ENCODE measurements at places on chromosomes 3 and 15.
A peak's percentile ranks its signal among the peaks of the same experiment; 100 is the strongest.

GRCh38 chr15:95016511-95017229 lies 785.3 kb downstream of the MCTP2 start:
- no peak for DNase-seq

GRCh38 chr15:59632714-59633113 lies 21.1 kb downstream of the GCNT3 start:
- no peak for DNase-seq

DNA sequence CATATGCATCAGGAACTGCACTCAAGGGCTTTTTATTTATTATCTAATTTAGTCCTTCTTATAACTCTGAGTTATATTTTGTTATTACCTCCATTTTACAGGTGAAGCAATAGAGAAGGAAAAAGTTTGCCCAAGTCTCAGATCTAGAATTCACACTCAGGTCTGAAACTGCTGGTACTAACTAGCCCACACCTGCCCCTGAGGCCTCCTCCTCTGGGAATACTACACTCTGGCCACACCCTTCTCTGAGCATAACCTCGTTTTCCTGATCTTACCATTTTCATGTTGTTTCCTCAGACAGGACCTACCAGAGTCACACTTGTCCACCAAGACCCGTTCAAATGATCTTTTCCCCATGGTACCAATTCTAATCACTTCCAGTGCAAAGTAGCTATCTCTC lies 94.1 kb upstream of the CHRM5 start:
- no peak for DNase-seq

DNA sequence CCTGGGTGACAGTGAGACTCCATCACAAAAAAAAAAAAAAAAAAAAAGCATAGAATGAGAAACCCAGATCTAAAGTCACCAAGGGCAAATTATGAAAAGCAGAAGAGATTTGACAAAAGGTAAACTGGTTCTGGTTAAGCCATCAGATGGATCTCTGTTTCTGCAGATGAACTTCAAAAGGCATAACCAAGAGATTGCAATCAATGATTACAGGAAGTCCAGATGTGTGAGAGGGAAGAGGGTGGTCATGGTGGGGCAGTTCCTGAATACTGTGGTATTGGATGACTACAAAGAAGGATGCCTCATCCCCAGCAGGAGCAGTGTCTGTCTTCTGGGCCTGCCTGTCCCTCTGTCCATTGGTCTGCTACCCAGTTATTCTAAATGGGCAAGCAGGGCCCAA lies 3.8 kb downstream of the P4HTM start:
- DNase-seq = no peak

GRCh38 chr3:115062009-115062408 lies 85.1 kb downstream of the ZBTB20 start:
- DNase-seq = no peak

DNA sequence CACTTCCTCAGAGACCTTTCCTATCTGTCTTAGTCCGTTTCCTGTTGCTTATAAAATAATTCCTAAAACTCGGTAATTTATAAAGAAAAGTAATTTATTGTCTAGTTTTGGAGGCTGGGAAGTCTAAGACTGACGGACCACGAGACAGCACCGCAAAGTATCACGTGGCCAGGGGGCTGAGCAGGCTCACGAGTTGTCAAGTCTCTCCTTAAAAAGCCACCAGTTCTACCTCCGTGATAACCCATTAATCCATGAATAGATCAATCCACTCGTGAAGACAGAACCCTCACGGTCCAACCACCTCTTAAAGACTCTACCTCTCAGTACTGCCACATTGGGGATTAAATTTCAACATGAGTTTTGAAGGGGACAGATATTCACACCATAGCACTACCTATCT lies 821 bp downstream of the LINS1 start:
- no peak for DNase-seq

DNA sequence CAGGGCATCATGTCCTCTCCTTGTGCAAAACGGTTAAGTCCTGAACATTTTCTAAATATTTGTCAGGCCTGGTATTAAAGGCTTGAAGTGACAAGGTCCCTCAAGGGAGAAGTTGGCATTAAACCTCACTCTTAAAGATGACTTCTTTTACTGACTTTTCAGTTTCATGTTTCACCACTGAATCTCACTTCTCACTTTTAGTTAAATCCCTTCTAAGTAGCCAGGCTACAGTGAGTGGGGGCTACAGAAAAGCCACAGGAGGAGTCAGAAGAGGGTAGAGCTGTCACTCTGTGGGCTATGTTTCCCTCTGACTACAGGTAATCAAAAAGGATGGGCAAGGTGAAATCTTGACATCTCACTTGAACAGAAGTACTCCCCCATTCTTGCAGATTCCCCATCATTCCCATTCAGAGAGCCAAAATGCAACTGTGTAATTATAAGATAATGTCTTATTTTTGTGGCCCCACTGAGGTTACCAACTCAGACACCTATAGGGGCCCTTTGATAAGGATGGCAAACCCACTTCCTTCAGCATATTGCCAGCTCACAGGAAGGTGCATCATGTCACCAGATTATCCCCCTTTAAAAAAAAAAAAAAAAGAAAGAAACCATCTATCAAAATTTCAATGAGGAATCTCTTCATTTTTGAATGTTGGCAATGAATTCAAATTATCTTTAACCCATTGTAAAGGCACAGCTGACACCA lies 790.1 kb upstream of the CFAP20DC start:
- no peak for DNase-seq

DNA sequence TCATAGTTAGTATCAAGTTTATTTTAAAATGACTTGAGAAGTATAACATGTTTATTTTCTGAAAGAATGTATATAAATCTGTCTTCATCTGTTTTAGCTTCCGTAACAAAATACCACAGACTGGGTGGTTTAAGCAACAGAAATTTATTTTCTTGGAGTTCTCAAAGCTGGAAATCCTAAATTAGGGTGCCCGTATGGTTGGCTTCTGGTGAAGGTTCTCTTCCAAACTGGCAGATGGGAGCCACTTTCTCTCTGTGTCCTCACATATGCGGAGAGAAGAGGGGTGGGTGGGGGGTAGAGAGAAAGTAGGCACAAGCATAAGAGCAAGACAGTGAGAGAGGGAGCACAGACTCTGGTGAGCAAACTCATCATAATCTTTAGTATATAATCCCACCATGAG lies 142.3 kb downstream of the ZIC1 start:
- DNase-seq = no peak

- DNase-seq = no peak
These were observed 121.6 kb downstream of the TMEM108 start for GRCh38 chr3:133159498-133160475.

DNA sequence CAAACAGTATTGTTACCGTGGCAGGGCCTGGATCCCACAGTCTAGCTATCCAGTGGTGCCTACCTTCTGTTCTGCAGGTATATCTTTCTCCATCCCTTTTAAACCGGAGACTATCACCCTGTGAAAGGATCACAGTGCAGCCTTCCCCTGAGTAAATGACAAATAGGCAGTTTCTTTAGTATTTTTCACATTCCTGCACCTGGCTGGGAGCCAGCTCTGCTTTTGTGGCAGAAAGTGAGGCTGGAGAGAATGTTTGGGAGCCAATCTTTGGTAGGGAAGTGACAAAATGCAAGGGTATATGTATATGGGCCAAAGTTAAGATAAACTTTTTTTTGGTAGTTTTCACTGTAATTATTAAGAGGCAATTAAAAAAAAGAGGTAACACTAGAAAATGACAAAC lies 54.8 kb downstream of the ARHGEF26 start:
- peak; percentile 9 for DNase-seq

DNA sequence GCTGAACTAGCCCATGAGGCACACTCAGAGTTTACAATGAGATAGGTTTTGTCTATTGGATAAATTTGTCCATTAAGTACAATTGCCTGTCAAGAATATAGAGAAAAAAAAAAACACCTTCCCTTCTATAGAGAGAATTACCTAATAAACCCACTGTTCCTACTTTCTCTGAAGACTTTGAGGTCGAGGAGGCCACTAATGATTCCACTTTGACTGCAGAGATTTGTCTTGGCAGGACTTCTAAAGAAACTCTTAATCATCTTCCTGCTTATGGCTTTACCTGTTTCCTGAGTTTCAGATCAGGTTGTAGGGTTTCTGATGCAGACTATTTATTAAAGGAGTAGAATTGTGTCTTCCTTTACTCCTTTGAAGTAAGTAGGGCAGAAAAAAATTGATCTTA lies 342.4 kb upstream of the KCNMB2 start:
- no peak for DNase-seq

GRCh38 chr3:193704431-193704830 lies 111.4 kb downstream of the OPA1 start:
- no peak for DNase-seq

GRCh38 chr3:59056706-59057105 lies 6.9 kb upstream of the CFAP20DC start:
- peak; percentile 42 for DNase-seq

GRCh38 chr3:105594219-105594618 lies 227.5 kb downstream of the ALCAM start:
- peak; percentile 47 for DNase-seq

DNA sequence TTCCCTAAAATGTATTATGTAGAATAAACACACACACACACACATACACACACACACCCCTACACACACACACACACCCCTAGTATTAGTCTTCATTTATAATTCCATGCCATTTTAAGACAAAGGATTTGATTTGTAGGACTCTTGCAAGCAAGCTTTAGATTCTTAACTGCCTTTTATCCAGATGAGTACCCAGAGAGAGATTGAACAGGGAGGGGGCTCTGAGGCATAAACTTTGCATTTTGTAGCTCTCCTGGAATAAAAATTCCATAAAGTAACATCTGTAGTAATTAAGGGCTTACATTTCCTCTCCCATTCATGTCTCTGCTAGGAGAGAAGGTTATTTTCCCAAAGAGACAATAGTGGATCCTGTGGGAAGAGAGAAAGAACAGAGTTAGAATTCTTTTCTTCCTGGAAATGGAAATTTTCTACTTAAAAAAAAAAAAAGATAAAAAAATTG lies 479.4 kb downstream of the RBMS3 start:
- DNase-seq = no peak

- no peak for DNase-seq
These were observed 83.8 kb downstream of the PLCH1 start for GRCh38 chr3:155661042-155661441.

GRCh38 chr3:146892041-146892440 lies 286.9 kb upstream of the PLSCR5 start:
- no peak for DNase-seq

DNA sequence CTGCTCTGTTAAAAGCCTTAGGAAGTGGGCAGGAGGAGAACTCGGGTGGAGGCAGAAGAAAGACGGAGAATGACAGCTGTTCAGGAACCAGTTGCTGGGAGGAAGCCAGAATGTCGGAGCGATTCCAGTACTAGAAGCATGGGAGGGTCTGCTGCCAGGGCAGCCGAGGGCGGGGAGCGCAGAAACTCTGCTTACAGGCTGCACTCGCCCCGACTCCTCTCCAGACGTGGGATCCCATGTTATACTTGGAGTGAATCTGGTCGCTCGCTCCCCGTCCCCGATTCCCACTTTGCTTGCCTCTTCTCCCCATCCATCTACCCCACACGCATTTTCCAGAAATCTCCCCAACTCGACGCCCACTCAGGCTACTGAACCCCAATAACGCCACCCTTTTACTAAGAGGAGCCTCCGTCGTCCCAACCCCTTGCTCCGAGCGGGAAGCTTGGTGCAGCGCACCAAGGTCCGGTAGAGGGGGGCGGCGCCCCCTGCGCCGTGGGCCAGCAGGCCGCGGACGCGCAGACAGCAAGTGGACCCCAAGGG lies 665 bp downstream of the GATM start:
- DNase-seq = no peak

DNA sequence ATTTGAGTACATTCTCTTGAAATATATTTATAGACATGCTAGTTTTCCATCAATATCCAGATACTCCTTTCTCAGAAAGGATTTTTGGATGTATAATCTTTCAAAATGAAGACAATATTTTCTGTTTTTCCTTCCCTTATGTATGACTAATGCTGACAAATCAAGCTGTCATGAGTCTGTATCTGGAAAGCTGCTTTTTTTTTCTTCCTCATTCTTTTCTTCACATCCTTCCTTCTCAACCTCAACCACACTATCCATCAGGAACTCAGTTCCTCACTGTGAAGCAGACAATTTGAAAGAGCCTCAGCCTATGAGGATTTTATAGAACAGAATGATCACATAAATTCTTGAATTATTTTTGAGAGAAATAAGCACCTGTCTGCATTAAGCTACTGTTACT lies 335.9 kb upstream of the EPHA6 start:
- no peak for DNase-seq

- no peak for DNase-seq
These were observed 187.6 kb upstream of the CTDSPL start for GRCh38 chr3:37674111-37674510.

GRCh38 chr3:9169326-9169725 lies 80.1 kb downstream of the SRGAP3 start:
- DNase-seq = no peak

Measured in fibroblast of skin of right quadriceps (primary cell).